Activated CD4-positive, alpha-beta T cell treated with anti-CD3 and anti-CD28 coated beads, Interleukin-2, amount 50 U/mL, for 16 hours (primary cell): ENCODE measurements at places on chromosomes 16 and 17.

GRCh38 chr17:47280072-47280811 lies 26.6 kb downstream of the ITGB3 start:
- no peak for DNase-seq

DNA sequence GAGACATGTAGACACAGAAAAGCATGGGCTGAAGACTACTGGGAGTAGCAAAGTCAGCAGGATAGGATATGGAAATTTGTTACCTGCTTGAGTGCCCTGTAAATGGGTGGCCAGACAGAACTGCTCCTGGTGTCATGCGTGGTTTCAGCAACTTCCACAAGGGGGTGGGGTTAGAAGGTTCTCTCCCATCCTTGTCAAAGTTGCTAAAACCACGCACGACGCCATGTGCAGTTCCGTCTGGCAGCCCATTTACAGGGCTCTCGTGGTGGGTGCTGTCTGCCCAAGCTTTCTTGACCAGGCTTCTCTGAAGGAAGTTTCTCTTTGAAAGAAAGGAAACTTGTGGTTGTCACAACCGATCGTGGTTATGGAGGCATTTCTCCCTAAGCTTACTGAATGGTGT lies 6.9 kb upstream of the DBNDD1 start:
- DNase-seq = peak; percentile 17

GRCh38 chr16:82796047-82796446 lies 169.3 kb downstream of the CDH13 start:
- no peak for DNase-seq

DNA sequence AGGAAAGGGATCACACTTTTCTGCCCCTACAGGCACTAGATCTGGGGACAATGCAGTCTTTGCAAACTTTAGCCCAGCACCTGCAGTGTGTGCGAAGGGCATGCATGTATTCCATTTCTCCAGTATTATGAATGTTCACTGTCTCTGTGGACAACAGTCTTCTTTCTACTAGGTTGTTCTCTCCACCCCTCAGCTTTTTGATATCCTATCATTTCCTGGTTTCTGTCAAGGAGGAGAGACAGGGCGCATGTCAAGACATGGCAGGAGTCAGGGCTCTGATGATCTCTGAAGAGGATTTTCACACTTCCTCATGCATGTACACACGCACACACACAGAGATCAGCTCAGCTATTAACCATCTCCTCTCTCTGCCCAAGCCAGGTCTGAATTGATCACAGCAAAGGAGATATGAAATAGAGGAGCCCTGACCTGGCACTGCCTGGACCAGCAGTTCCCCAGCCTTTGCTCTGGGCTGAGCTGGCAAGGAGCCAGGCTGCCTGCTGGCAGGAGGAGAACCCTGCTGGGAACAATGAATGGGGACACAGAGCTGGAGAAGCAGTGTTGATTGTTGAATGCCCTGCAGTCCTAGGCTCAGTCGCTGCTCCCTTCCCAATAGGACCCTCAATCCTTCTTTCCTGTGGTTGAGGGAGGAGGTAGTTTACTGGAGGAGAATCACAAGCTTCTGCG lies 2.6 kb downstream of the GPR179 start:
- DNase-seq = no peak

DNA sequence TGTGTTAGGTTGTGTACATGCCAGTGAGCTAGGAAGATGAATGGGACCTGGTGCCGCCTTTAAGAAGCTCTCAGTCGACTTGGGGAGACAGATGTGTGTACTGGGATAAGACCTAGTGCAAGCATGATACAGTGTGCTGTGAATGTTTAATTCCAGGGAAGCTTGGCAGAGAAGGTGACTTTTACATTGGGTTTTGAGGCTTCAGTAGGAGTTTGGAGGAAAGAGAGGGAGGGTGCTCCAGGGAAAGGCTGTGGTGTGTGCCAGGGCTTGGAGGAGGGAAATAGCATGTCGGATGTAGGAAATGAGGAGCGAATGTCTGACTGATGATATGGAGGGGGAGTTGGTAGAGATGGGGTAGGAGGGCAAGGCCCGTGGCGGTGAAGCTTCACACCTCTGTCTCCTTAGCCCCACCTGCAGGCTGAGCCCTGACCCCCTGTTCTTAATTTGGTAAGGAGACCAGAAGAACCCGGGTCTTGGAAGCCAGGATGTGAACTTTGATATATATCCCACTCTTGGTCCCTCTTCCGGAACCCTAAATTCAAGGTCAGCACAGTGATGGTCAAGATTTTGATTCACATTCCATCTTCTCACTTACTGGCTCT lies 76.6 kb downstream of the PLCG2 start:
- DNase-seq = no peak

DNA sequence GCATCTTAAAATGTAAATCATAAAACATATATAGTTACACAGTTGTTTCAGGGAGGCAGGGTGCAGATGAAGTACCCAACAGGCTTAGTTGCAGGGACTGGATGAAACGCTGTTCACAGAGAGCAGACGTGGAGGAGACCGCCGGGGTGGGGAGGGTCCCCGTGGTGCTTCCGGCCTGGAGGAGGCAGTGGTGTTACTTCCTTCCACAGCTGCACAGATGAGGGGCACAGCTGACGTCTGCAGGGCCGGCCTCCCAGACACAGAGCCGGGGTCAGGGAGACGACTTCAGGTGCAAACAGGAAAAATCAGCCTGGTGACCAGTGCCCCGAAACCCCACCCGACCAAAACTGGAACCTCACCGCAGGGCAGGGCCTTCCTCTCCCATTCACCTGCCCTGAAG lies 17.1 kb downstream of the SPIRE2 start:
- DNase-seq = no peak

- no peak for DNase-seq
These were observed 1.1 kb downstream of the ELOB start for GRCh38 chr16:2775765-2776499.

DNA sequence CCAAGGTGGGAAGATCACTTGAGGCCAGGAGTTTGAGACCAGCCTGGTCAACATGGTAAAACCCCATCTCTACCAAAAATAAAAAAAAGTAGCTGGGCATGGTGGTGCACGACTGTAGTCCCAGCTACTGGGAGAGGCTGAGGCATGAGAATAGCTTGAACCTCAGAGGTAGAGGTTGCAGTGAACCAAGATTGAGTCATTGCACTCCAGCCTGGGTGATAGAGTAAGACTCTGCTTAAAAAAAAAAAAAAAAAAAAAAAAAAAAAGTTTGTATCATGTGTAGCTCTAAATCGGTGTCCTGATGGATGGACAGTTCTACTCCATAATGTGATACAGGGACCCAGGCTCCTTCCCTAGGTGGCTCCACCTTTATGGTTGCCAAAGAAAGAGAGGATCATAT lies 497.1 kb upstream of the RBFOX1 start:
- DNase-seq = no peak

GRCh38 chr17:81916234-81917001 lies 1.6 kb downstream of the SIRT7 start:
- no peak for DNase-seq

DNA sequence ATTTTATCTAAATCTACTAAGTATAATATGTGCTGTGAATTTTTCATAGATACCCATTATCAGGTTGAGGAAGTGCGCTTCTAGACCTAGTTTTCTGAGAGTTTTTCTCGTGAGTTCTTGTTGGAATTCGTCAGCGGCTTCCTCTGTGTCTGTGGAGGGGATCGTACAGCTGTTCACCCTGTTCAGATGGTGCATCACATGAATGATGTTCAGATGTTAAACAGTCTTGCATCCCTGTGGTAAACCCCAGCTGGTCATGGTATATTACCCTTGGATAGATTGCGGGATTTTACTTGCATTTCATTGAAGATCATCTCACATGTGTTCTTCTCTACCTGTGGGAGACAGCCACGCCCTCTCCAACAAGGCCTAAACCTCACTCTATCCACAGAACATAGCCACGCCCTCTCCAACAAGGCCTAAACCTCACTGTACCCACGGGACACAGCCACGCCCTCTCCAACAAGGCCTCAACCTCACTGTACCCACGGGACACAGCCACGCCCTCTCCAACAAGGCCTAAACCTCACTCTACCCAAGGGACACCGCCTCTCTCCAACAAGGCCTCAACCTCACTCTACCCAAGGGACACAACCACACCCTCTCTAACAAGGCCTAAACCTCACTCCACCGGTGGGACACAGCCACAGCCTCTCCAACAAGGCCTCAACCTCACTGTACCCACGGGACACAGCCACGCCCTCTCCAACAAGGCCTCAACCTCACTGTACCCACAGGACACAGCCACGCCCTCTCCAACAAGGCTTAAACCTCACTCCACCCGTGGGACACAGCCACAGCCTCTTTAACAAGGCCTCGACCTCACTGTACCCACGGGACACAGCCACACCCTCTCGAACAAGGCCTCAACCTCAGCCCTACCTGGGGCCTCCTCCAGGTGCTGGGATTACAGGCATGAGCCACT lies 180.2 kb upstream of the CHMP6 start:
- peak; percentile 21 for DNase-seq

DNA sequence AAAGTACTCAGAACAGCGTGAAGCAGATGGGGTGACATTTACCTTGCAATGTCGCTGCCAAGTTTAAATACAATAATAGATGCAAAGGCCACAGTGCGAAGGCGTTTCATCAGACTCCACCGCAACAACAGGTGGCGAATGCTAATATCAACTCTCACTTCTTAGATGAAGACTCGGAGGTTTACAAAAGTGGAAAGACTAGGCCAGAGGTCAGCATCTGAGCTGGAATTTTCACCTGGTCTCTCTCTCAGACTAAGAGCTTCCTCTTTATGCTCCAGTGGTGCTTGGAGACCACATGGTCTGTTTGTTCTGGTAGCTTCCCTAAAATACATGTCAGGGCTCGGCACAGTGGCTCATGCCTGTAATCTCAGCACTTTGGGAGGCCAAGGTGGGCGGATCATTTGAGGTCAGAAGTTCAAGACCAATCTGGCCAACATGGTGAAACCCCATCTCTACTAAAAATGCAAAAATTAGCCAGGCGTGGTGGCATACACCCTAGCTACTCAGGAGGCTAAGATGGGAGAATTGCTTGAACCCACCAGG lies 169.1 kb downstream of the XYLT1 start:
- DNase-seq = no peak

GRCh38 chr17:14228903-14229302 lies 7.8 kb downstream of the CDRT15 start:
- DNase-seq = no peak

GRCh38 chr17:81235822-81236740 lies 2.8 kb downstream of the TEPSIN start:
- no peak for DNase-seq

DNA sequence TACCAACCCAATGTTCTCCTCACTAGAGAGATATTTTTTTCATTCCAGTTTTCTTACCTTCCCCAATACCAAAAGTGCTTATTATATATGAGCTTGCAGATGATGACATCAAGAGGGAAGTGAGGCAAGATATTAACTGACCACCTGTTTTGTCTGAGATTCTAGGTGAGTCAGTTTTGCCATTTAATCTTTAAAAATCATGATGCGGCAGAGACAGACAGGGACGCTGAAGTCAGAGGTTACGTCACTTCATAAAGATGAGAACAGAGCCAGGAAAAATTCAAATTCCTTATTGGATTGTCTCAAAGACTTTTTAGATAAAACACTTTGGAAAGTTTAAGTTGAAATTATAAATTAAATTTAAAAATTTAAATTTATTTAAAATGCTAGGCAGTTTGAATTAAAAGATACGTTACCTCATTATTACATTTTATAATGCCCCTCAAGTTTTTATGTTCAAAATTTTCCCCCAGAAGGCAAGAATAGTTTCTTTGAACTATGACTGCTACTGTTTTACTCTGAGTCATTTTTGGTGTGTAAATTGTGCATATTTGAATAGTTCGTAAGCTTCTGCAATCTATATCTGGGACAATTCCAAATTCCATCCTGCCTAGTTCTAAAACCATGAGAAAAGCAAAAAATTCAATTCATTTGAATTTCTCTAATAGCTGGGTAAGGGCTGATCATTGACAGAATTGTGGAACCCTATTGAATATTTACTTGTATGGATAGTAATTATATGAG lies 839.6 kb upstream of the GOT2 start:
- no peak for DNase-seq

DNA sequence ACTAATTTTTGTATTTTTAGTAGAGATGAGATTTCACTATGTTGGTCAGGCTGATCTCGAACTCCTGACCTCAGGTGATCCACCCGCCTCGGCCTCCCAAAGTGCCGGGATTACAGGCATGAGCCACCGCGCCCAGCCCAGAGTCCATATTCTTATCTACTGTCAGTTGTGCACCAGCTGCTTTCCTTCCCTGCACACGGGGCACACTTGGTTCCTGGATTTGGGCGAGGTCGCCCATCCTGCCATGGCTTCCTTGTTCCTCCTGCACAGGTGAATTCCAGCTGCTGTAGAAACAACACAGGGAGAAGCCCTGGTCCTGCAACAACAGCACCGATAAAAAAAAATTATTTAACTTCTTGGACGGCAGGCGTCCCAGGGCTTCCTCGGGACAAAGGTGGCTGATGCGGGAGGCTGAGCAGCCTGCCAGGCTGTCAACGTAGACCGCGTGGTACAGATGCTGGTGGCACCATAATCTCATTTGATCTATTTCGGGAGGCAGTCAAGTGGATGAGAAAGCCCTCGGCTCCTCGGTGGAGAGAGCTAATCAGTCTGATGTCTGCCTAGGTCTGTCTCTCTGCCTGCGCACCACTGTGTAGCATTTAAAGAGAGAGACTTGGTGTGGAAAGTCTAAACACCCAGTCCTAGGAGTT lies 19.1 kb downstream of the RGS9 start:
- no peak for DNase-seq

DNA sequence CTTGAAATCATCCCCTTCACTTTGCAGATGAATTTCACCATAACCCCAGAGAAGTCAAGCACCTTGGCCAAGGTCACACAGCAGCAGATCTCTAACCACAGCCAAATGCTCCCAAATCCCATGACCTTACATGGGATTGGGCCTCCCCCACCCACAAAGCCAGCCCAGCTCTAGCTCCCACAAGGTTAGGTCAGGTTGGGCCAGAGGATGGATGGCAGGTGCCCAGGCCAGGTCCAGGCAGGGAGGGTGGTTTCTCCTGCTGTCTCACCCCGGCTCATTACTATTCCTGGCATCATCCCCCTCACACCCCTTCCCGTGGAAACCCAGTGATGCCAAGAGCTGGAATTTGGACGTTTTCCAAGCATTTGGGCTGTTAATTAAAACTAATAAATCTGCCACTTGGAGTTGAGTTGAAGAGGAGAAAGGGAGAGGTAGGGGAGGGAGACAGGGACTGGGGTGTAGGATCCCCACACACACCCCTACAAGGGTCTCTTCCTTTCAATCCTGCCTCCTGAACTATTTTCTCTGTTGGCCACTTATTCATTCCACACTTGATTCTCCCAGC lies 181.6 kb downstream of the TMEM132E start:
- no peak for DNase-seq

DNA sequence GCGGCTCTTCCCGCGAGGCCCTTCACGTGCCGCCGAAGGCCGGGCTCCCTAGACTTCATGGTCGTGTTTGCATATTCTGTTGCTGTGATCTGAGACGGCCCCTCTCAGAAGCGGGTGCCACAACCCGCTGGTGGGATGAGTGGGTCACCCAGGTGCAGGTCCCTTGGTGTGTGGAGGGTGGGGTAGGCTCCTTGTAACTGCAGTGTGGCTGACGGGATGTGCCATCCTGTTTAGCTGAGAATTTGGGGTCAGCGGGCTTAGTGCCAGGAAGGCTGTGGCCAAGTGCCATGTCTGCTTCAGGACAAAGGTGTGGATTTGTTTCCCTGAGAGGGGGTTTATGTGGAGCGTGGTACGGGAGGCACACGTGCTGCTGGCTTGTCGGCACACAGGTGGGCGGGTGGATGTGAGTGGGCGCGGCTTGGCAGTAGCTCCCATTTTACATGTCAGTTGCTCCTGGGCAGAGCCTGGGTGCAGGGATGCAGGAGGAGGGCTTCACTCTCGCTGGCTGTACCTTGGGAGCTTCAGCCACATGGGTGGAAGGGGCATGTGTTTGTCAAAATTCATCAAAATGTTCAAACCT lies 9.2 kb upstream of the WFIKKN1 start:
- DNase-seq = no peak

GRCh38 chr17:18910881-18911280 lies 41.1 kb upstream of the SLC5A10 start:
- no peak for DNase-seq
